Activated naive CD8-positive, alpha-beta T cell treated with anti-CD3 and anti-CD28 coated beads, Interleukin-2, amount 50 U/mL, for 24 hours (primary cell): ENCODE measurements at places on chromosomes 2 and 18.
A peak's percentile ranks its signal among the peaks of the same experiment; 100 is the strongest.

DNA sequence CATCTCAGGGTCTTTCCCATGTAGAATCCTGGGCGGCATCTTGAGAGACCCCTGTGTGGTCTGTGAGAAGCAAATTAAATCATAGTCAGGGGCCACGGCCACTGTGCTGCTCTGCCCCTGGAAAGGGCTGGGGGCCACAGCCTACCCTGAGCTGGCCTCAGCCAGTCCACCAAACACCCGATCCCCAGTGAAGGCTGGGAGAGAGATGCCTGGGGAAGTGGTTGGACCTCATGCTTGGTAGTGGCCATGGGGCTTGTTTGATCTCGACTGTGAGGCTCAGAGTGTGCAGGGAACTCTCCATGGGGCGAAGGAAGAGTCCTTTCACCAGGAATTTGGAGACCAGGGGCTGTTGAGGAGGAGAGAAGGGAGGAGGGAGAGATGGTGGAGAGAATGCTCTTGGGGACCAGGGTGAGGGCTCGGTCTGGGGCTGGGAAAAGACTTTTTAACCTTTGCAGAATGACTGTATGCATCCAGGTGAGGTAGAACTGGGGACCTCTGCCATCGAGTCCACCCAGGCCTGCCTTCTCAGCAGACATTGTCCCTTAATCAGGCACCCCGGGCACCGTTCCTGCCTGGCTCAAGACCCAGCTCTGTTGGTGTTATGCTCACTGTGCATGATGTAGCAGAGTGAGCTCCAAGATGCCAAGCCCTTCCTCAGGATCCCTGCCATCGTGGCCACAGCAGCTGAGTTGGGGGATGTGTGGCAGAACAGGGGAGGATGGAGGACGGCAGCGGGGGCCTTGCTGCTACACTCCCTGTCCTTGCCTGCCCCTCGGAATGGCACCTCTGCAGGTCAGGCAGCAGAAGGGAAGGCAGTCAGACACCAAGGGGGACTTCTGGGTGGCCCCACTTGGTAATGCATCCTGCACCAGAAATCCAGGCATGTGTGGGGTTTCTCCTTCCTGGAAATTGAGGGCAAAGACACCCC lies 249.9 kb downstream of the DYSF start:
- no peak for DNase-seq

- DNase-seq = no peak
These were observed 616.7 kb downstream of the GALR1 start for GRCh38 chr18:77866351-77866750.

DNA sequence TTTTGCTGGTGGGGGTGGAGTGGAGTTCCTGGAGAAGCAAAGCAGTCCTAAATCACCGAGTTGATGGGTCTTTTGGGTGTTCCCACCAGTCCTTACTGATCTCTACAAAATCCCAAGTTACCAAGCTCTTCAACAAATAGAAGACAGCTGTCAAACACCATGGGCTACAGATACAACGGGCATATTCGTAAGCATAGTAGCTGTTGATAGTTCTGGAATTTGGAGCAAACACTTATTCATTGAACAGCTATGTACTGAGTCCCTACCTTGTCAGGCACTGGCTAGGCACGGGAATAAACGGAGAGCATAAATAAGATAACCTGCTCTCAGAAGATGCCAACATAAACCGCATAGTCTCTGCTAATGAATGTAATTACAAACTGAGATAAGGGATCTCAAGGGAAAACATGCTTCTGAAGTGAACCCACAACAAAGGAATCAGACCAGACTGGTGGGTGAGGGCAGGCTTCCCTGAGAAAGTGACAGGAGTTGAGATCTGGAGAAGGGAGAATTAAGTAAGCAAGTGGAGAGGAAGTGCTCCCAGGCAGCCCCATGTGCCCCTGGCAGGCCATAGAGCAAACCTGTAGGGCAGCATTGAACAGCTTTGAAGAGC lies 947 bp upstream of the ANKRD44 start:
- no peak for DNase-seq

DNA sequence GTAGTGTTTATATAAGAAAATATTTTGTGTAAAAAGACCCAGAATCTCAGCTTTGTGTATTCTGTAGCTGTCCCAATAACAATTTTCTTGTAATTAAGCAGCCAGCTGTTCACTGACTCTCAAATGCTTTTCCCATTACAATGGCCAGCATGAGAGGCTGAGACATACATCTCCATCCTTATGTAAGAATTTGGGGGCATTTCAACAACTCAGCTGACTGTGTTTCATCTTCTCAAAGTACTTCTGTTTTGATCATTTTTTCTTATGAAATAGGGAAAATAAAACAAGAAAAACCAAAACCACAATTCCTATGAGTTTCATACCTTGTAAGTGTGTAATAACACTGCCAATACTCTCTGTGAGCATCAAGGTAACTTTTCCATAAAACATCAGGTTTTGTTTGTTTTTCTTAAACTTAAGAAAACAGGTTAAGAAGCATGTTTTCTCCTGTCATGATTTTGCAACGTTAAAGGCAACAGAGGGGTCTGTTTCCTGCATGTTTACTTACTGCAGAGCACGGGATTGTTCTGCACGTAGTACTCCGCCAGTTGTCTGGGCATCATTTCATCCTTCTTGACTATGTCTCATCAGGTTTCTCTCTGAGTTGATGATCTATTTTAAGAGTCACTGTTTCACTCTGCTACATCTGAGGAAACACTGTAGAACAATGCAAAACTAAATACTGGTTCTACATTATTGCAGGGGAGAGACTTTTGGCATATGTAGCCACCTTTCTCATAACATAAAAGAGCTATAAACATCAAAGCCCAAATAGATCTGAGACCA lies 62.9 kb upstream of the CYRIA start:
- no peak for DNase-seq

- DNase-seq = no peak
These were observed 25.5 kb downstream of the FHL2 start for GRCh38 chr2:105373344-105373781.

DNA sequence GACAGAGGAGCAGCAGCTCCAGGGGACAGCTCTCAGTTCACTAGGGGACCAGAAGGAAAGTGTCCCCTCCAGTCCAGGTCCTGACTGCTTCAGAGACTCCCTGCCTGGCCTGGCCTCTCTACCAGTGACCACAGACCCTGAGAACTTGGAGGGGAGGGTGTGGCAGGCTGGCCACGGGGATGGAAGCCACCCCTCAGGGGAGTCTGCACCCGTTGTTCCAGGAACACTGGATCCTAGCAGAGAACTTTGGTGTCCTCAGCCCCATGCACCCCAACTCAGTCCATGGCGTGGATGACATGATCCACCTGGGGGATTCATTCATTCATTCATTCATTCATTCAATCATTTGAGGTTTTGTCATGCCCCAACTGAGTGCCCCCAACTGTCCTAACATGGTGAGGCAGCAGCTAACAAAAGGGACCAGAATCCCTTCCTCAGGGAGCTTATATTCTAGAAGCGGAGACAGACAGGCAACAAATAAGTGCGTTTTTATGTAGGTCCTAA lies 31.9 kb downstream of the MYO7B start:
- DNase-seq = no peak

DNA sequence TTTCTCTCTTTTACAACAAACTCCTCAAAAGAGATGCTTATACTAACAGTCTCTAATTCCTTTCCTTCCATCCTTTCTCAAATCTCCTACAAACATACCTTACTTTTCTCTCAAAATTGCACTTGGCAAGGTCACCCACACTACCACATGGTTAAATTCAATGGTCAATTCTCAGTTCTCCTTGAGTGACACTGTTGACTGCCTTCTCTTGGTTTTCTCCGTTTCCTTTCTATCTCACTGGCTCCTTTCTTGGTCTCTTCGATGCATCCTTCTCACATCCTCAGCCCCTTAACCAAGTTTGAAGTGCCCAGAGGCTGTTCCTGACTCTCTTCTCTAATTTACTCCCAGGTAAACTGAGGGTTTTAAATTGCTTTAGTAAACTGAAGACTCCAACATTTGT lies 12.5 kb downstream of the C1D start:
- no peak for DNase-seq

GRCh38 chr2:210528716-210529115 lies 27.7 kb upstream of the CPS1 start:
- DNase-seq = no peak

- no peak for DNase-seq
These were observed 72.2 kb upstream of the CHRNA1 start for GRCh38 chr2:174836377-174836994.

GRCh38 chr2:96156926-96157648 lies 11.8 kb upstream of the DUSP2 start:
- DNase-seq = no peak

- DNase-seq = no peak
These were observed 404.7 kb upstream of the CDH2 start for GRCh38 chr18:28581521-28582071.

- no peak for DNase-seq
These were observed 40.5 kb downstream of the NEURL3 start for GRCh38 chr2:96464651-96465050.

- DNase-seq = no peak
These were observed 51.8 kb upstream of the PMAIP1 start for GRCh38 chr18:59848002-59848401.

DNA sequence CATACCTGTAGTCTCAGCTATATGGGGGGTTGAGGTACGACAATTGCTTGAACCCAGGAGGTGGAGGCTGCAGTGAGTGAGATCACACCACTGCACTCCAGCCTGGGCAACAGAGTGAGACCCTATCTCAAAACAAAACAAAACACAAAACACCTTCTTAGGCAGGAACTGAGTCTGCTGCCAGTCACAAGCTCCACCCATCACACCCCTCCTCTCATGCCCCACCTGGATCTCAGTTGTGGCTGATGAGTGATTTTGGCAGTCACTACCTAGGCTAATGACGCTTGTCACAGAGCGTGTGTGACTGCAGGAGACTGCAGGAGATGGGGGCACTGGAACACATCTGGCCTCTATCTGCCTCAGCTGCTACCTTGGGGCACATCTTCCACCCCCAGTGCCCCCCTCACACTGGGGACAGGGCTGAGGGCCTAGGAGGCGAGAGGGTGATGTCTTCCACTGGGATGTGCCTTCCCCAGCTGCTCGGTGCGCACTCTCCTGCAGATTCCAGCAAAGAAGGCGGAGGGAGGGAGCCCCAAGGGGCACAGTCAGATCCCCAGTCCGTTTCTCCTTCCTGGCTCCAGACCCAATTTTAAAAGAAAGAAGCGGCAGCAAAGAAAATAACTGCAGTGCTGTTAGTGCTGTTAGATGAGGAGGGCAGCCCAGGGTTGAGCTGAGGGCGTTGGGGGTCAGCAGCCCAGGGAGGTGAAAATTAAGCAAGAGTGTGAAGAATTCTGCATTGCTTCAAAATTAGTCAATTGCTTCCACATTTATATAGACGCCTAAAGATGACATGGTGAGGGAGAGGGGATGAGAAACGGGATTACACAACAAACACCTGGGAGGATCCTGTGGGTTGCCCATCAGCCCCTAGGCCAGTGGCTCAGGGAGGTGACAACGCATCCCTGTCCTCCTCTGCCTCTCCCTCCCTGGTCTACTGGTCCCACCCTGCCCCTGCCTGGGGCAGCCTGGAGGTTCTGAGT lies 143.6 kb upstream of the HAAO start:
- no peak for DNase-seq

GRCh38 chr2:85330839-85331636 lies 3.2 kb upstream of the TGOLN2 start:
- no peak for DNase-seq

- no peak for DNase-seq
These were observed 23.5 kb downstream of the HADHB start for GRCh38 chr2:26268213-26268612.

GRCh38 chr2:54680397-54681041 lies 42.9 kb upstream of the EML6 start:
- DNase-seq = peak; percentile 35

GRCh38 chr2:149330127-149331022 lies at the start of gene LYPD6:
Gene LYPD6, plus strand, starts transcription at chr2:149330587. Its CDS starts 107,122 bp downstream, at chr2:149437709.
- no peak for DNase-seq

DNA sequence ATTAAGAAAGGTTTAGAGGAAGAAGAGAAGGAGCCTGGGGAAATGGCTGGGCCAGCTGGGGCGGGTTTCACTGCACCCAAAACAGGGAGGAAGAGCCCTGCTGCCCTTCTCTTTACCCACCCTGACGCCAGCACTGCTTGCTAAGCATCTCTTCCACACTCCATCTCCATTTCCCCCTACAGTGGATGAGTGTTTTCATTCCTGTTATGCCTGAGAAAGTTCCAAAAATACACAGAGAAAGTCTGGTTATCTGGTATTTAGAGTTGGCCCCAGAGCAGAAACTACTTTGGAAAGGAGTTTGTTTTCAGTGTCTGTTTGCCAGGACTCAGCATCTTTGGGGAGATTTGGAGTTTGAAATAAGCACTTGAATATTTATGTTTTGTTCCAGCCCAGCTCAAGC lies 451.0 kb downstream of the SLC4A3 start:
- no peak for DNase-seq

DNA sequence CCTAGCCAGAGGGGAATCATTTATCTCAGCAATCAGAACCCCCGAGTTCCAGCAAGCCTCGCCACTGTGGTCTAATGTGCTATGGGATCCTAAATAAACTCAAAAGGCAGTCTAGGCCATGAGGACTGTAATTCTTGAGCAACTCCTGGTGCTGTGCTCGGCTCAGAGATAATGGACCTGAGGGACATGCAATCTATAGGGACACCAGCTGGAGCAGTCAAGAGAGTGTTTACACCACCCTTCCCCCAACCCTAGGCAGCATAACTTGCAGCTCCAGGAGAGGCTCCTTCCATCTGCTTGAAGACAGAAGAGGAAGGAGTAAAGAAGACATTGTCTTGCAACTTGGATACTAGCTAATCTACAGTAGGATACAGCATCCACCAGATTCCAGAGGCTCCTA lies 225.5 kb upstream of the KLHL14 start:
- no peak for DNase-seq

GRCh38 chr2:34912084-34912483 lies 1313.0 kb upstream of the FAM98A start:
- no peak for DNase-seq

- DNase-seq = no peak
These were observed 16.6 kb upstream of the HRH4 start for GRCh38 chr18:24443870-24444269.

DNA sequence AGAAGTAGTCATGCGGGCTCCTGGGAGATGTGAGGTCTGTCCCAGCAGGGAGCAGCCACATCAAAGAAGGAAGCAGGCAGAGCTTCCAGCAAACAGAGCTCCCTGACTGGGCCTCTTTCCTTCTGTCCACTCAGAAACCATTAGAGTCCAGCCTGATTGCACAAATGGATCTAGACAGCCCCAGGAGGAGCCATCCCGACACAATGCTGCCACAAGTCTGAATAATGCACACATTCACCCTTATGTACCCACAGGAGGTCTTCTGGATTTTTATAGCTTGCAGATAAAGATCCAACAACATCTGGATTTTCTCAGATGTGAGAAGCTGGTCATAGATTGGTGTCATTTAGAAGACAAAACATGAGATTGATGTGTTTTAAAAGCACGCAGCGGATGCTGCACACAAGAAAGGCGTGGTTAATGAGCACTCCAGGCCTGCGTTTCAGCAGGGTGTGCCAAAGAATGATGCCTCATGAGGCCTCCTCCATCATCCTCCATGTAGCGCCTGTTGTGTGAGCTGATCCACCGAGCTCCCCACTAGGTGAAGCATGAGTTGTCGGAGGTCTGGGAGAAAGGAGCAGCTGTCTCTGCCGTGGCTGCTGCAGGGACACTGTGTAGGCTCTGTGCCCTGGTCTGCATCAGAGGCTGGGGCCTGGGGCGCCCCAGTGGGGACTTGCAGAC lies 60.6 kb downstream of the MTCL1 start:
- DNase-seq = no peak
